ENCODE measurements at places on chromosomes 1 and 21. TPM values are rescaled to one million over a fixed set of nuclear protein-coding genes. Genes with fewer than 3 reads are reported as not detected.

BEND5 gene
- polyA plus RNA-seq, result 27.7 TPM

DNA sequence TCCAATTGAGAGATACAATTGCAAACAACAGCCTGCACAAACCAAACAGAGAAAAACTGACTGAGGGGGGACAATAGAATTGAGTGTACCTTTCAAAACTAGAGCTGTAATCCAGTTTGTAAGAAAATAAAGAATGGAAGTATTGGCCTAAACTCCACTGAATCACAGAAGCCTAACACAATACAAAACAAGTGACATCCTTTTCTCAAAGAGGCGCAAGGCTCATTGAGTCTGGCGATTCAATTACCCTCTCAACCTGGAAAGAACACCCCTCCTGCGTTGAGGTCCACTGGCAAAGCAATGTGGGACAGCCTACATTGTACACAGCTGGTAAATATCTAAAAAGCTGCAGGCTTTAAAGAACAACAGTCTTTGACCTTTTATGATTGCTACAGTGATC is 182.6 kb downstream of the DPYD start:
- no peak for DNase-seq

OR10Z1 gene
- polyA plus RNA-seq, result 0.05 TPM

DNA sequence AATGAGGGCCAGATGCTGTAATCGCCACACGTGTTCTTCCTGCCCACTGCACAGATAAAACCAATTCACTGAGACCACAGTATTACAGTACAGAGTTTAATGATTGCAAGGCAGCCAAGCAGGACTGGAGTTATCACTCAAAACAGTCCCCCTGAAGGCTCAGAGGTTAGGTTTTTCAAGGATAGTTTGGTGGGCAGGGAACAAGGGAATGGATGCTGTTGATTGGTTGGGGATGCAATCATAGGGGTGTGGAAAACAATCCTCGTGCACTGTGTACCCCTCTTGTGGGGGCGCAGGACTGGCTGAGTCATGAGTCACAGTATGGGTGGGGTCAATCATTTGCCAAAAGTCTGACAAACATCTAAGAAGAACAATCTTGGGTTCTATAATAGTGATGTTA is 12.4 kb upstream of the USP1 start:
- no peak for DNase-seq

GRCh38 chr1:69523032-69523431 is 44.7 kb upstream of the LRRC7 start:
- DNase-seq, result no peak

DNA sequence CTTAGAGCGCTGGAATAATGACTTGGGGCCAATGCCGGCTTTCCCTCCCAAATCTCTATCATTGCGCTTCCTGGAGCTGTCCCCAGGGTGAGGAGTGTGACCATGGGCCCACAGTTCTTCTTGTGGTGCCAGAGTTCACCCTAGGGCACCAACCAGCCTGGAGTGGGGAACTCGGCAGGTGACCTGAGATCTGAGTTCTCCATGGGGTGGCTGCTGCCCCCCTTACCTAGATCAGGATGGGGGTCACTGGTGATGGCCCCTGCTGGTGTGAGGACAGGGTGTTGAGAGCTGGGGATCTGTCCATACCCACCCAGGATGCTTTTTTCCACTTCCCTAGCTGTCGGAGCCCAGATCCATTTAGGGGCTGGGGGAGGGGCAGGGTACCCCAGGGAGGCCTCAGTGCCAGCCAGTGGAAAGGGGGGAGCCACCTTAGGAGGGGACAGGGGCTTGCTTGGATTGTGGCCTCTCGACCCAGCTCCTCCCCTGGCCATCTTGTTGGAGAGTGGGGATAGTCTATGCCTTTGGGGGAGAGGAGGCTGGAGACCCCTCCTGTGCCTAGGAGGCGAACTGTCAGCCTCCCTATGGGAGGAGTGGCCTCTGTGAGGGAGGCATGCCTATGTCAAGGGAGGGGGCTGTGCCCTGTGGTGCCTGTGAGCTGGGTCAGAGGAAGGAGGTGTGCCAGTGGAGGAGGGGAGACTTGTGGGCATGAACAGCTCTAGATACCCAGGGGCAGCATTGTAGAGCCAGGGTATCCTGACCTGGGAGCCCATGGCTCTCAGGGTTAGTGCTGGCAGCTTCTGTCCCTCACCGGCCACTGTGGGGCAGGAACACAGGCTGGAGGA is 1.7 kb downstream of the FOXO6 start:
- DNase-seq, result no peak

DNA sequence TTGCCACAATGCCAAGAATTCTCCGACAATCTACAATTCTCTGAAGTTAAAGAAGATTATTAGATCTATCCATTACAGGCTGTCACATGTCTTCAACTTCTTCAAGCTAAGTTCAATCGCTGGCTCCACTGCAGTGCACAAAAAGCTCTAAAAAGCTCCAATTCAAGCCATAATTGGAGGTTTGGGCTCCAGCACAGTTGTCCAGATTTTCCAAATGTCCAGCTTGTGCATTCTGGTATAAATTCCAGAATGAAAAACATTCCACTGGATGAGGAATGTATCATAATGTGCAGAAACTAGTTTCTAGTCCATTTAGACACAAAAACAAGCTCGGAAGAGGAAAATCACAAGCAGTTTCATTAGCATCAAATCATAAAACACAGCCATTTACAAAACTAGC is 138.6 kb downstream of the NRIP1 start:
- no peak for DNase-seq

FCRL1 gene
- 0.14 TPM for polyA plus RNA-seq

RGS1 gene
- 8.0 TPM for polyA plus RNA-seq

S100B gene
- 4.2 TPM for polyA plus RNA-seq

PLA2G4A gene
- 9.4 TPM for polyA plus RNA-seq

DNA sequence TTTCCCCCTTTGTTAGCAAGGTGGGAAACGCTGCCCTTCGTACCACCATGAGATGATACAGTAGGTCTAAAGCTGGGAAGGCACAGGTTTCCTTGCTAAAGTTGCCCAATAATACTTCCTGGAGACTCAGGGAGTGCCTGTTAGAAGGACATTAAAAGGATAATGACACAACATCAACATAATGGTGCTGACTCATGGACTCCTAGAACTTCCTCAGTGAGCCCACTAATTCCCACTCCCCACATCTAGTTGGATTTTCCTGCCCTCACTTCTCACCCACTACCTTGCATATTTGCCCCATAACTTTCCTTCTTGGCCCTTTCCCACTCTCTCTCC is 17.5 kb downstream of the CFAP45 start:
- DNase-seq, result no peak

DNA sequence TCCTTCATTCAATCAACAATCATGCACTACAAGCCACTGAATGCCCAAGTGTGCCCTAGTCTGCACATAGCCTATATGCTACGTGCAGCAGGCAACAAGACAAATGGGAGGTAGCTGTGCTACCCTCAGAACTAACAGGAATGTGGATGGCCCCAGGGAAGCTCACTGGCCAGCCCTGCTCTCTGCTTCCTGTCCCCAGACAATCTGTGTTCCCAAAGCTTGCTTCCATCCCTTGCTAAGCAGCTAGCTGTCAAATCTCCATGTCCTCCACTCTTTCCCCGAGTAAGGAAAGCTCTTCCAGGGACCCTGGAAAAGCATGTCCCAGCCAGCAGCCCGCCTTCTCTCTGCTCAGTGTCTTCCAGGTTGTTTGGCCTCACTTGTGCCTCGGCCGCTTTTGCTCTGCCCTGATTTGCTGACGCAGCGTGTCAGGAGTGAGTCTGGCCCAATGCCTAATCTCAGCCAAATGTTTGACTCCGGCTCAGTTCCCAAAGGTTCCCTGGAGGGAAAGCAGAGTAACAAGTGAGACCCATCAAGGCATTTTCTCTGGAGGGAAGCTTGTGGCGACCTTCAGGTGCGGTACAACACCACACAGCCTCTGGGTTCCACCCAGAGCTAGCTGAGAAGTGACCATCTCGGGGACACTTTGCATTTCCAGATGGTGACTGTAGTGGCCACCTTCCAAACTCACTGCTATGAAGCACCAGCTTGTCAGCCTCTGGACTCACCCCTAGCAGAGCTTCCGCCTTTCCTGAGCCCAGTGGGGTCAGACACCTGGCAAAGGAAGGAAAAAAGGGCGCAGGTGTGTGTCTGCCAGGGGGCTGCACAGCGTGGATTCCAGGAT is 243.4 kb downstream of the RHOU start:
- DNase-seq, result no peak

C8B gene
- 0.22 TPM for polyA plus RNA-seq

- no peak for DNase-seq
These were observed 200.9 kb downstream of the FOXD2 start for GRCh38 chr1:47638713-47639112.

DNA sequence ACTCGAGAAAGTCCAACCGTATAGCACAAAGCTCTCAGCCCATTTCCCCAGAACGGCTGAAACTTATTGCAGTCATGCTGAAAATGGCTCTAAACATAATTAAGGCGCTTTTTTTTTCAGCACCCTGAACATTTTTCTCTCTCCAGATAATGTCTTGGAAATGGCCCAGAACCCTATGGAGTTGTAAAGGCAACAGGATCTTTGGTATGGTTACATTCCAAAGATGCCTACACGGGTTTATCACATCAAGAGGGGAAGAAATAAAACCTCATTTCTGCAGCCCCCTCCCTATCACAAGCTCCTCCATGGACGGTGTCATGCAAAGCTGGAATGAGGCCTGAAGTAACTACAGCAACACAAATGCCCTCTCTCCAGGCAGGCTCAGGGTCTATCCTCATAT is 126.4 kb upstream of the GALNT2 start:
- DNase-seq, result no peak

OR6K6 gene
- polyA plus RNA-seq, result not detected

- DNase-seq, result no peak
These were observed 32.0 kb downstream of the VANGL2 start for GRCh38 chr1:160432371-160432786.

- DNase-seq, result no peak
These were observed 18.3 kb upstream of the MAP10 start for GRCh38 chr1:232786845-232787455.
